ENCODE measurements at places on chromosomes 2 and 18.

GRCh38 chr2:129923265-129924091 is 56.0 kb upstream of the RAB6C start:
- DNase-seq, result no peak

GRCh38 chr2:190053426-190053825 is 9.1 kb downstream of the MSTN start:
- no peak for DNase-seq

GRCh38 chr2:54783349-54783748 is 59.9 kb downstream of the EML6 start:
- DNase-seq, result no peak

- no peak for DNase-seq
These were observed 18.9 kb downstream of the ATP8B1 start for GRCh38 chr18:57784034-57784800.

DNA sequence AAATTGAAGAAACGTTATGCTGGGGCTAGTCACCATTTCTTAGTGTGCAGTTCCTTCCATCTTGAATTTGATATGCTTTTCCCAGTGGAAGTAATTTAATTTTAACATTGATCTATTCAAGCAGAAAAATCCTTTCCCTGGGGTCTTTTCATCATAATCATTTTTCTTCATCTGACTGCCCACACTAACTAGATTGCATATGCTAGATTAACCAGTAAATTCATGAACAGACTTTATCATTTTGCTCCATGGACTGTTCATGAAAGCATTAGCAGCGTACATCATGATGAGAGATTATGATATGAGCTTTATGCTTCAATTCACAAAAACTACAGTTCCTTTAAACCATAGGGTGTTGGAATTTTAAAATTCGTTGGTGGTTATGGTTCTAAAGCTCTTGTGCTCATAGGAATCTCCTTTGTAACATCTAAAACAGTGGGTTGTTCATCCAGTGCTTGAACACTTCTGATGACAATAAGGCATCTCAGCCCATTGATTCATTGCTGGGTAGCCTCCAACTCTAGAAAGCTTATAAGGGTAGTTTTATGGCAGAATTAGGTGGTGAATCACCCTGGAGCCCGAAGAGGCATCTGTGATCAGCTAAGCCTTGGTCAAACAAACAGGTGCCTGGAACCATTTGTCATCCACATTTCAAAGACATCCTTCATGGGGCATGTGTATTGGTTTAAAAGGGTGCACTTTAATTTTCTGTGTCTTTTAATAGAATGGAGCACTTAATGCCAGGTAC is 77.2 kb upstream of the NDUFV2 start:
- DNase-seq, result no peak

DNA sequence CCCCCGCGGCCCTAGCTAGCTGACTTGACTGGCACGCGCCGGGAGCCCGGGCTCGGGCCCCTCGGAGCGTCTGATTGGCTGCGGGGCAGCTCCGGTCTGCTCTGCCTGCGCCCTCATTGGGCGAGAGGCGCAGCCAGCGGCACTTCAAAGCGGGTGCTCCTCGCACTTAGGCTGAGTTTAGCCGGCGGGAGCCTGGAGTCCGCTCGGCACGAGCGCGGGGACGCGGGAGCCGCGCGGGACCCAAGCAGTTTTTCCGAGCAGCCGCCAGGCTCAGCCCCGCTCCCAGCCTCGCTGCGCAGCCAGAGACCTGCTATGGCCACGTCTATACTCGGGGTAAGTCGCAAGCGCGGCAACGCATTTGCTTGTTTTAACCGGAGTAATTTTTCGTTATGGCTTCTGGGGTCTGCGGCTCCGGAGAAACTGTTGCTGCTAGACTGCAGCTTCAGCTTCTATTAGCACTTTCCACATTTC is at the start of gene SP9:
Gene SP9, plus strand, starts transcription at position 174 of the 471 bp plus-strand sequence. Its CDS starts 139 bp downstream, at position 313.
- DNase-seq, result no peak

DNA sequence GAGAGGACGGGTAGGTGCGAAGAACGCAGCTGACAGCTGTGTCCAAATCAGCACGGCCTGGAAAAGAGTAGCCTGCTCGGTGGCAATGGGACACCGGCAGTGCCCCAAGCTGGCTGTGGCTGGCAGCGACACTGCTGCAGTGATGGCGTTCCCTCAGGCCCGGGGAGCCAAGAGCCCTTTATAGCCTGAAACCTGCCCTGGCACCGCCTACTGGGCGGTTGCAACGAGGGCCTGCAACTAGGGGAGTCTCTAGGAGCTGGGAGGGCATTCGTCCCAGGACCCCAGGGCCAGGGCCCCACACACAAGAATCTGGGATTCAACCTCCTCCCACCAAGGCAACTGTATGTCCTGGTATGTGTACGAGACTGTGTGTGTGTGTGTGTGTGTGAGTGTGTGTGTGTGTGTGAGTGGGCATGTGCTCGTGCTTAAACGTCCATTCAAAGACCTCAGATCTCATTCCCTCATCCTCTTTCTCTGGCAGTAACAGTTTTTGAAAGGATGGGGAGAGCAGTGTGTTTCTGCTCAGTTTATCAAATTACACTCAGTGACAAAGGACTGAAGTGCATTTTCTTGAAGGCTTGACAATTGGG is 6.8 kb upstream of the CYP26B1 start:
- no peak for DNase-seq

GRCh38 chr18:8450013-8450412 is 159.2 kb upstream of the RAB12 start:
- no peak for DNase-seq

DNA sequence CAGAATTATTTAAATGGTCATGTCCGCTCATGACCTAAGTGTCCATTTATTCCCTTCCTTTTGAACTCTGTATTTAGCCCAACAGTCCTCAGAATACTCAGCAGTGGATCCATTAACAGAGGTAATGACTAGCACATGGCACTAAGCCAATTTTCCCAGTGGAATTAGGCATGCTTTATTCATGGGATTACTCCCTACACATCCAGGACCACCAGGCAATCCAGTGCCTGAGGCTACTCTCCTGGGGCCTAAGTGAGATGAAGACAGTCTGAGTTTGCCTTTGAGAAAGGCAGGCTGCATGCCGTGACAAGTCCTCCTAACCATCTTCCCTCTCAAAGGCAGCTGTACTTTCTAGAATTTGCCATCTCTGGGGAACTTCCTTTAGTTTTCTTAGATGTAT is 128.6 kb downstream of the SPOPL start:
- DNase-seq, result no peak

DNA sequence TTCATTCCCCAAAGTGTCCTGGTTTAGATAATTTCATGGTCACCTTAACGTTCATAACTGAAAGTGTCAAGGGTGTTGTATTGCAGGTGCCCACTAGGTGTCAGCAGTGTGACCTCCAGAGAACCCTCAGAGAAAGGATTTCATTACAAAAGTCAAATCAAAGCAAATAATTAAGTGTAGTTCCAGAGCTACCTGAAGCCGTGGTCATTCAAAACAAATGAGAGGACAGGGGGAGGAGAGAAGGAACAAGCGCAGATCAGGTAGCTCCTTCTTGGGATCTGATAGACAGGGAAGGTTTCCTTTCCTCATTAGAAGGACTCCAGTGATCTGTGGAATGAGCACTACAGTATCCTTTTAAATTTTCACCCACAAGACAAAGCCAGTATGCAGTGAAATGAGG is at the start of gene SLC9A4:
Gene SLC9A4, plus strand, starts transcription at position 207 of the 400 bp plus-strand sequence. CDS start 534 bp downstream, outside the sequence.
- no peak for DNase-seq

- no peak for DNase-seq
These were observed 55.1 kb downstream of the COPS8 start for GRCh38 chr2:237140689-237141285.

DNA sequence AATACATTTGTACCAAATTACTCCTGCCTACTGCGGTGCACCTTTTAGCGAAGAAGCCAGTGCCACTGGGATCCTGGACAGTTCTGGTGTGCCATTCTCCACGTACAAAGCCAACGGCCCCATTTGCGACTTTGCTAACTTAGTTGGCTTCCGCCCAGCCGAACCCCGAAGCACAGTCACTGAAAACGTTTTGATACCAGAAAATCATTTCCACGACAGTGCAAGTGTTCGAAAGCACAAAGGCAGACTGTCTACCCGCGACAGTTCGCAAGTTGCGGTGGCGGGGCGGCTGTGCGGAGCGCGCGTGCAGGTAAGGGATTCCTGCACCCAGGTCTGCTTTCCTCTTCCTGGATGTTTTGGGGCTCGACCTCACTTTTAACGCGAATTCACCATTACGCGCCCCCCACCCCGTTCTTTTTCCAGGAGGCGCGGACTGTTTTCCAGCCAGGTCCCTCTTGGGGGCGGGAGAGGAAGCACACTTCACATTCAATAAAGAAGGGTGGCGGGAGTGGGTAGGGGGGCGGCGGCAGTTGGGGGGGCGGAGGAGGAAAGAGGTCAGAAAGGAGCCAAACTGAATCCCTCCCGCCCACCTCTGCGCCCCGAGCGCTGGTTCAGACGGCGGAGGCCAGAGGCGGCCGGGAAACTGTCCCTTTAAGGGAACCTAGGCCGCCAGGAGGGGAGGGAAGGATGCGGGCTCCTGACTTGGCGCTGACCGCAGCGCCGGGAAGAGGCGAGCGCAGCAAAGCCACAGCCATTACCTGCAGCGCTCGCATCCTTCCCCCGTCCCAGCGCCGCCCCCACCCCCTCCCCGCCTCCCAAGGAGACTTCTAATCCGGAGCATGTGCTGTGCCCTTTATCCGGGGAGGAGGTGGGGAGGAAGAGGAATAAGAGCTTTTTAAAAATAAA is 107.4 kb upstream of the KCTD1 start:
- peak; percentile 56 for DNase-seq

GRCh38 chr2:81462420-81462819 is 1157.9 kb upstream of the LRRTM1 start:
- DNase-seq, result no peak

GRCh38 chr2:15561574-15562344 is 625 bp upstream of the NBAS start:
- DNase-seq, result no peak

GRCh38 chr2:54258166-54258565 is 2.1 kb upstream of the TSPYL6 start:
- no peak for DNase-seq

DNA sequence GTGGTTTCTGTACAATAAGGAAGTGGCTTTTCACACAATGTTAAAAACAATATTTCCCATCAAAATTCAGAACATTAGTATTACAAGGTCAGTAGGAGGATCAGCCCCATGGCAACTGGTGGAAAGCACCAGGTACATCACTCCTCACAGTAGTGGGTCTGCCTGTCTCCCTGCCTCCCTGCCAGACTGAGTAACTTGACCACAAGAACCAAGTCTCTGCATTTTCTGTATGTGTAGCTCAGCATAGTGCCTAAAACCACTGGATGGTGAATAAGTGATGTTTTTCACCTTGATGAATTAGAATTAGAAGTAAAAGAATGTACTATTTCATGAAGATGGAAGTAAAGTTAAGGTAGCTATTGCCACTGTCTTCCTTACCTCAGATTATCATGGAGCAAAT is 4.1 kb upstream of the WDR7 start:
- no peak for DNase-seq

DNA sequence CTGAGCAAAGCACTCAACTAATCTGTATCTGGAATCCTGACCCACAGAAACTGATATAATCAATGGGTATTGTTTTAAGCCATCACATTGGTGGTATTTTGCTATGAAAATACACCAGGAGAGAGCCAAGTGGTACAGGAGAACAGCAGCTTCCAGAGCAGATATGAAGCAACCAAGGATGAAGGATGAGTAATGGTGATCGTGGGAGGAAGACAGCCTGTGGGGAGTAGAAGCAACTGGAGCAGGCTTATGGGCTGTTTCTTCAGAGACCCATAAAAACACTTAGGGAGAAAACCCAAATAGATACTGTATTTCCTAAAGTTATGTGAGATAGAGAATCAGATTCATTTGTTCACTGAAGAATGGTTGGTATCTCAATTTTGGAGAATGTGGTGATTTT is 330.8 kb downstream of the NUP35 start:
- DNase-seq, result no peak

DNA sequence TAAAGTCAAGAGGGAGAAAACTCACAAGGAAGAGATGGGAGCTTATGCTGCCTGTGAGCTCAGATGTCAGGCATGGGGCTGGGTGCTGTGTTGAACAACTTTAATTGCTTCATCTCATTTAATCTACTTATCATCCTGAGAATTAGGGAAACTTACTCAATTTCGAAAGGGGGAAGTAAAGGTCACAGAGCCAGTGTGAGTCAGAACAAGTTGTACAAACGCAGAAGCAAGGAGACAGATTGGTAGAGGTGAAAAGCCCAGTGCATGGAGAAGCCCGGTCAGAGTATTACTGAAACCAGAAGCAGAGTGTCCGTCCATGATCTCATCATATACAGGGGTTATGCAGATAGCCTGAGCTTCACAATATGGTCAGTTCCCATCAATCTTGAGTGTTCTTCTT is 281.1 kb upstream of the POU3F3 start:
- no peak for DNase-seq

- no peak for DNase-seq
These were observed 10.6 kb upstream of the GALNT5 start for GRCh38 chr2:157246765-157247407.

DNA sequence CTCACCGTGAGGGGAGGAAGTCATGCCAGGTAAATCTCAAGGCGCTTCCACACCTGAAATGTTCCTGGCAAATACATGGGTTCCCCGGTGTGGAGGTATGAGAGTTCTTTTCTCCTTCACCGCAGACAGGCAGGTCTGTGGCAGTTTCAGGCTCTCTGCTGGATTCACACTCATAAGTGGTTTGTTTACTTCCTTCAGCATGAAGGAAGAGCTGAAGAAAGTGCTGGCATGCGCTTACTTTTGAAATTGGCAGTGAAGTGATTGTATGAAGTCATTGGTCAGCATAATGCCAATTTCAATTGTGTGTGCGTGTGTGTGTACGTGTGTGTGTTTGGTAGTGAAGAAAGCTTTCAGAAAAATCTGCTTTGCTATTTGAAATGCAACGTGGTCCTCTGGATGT is 43.4 kb downstream of the RNF144A start:
- no peak for DNase-seq

DNA sequence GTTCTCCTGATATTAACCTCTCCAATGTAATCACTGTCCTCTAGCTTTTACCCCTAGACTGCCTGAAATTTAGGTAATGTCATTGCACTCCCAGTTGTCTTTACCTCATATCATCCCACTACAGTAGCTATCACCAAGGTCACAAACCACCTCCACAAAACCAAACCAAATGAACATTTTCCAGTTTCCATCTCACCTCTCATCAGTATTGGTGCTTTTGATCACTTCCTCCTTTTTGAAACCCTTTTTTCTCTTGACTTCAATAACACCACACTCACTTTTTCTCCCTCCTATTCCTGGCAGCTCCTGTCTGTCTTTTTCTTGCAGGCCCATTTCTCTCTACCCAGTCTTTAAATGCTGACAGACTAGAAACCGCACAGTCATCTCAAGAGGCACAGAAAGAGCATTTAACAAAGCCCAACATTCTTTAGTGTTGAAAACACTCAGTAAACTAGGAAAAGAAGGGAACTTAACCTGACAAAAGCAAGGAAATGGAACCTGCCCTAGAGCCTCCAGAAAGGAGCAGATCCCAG is 95.9 kb upstream of the SIX2 start:
- DNase-seq, result no peak

DNA sequence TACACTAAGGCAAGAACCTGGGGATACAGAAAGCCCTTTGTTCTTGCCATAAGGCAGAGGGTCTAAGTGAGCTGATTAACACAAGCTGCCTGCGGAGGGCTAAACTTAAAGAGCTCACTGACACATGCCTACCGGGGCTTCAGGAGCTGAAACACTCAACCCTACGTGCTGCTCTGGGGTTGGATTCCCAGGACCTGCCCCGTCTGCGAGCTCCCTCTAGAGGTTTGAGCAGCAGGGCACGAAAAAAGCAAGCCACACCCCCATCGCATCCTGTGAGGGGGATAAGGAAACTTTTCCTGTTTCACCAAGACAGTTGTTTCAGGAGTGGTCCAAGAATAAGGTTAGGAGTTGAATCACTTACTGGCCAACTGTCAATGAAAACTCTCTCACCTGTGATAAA is 562.1 kb downstream of the TMX3 start:
- DNase-seq, result no peak
